ENCODE measurements at places on chromosomes 2 and 18.

- DNase-seq: no peak
Observed at GRCh38 chr2:64192664-64193105, 48.5 kb upstream of the PELI1 start.

DNA sequence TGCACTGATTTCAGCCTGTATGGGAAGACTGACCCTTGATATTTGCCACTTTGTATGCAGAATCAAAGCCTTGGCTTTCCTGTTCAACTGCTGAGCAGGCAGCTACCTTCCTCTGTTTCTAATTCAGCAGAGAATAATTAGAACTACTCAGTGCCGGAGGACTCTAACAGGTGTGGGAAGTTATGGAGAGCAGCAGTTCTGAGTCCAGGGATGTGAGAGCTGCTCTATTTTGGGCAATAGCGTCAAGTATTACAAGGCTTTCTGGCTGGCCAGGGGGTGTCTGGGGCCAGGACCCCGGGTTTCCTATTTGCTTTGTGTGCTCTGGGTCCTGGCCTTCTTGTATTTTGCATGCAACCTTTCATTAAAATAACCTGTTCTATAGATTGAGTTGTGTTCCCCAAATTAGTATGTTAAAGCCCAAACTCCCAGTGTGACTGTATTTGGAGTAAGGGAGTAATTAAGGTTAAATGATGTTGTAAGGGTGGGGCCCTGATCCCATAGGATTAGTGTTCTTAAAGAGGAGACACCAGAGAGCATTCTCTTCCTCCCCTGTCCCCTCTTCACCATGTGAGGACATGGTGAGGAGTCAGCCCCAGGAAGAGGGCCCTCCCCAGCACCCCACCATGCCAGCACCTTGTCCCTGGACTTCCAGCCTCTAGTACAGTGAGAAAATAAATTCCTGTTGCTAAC, 5.6 kb upstream of the NTSR2 start:
- no peak for DNase-seq

DNA sequence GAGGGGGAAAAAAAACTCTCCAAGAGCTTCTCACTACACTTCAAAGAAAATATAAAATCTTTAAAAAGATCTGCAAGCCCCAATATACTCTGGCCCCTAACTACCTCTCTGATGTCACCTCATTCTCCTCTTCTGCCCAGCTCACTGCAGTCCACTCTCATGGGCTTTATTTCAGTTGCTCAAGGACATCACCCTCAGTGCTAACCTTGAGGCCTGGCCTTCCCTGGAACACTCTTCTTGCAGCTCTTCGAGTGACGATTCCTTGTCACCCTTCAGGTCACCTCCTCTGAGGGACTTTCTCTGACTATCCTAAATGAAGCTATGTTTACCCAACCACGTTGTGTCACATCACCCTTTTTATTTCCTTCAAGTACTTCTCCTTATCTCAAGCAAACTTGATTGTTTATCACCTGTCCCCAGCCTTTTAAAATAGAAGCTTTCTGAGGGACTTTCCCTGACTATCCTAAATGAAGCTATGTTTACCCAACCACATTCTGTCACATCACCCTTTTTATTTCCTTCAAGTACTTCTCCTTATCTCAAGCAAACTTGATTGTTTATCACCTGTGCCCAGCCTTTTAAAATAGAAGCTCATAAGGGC, 10.4 kb downstream of the RTTN start:
- DNase-seq: no peak

DNA sequence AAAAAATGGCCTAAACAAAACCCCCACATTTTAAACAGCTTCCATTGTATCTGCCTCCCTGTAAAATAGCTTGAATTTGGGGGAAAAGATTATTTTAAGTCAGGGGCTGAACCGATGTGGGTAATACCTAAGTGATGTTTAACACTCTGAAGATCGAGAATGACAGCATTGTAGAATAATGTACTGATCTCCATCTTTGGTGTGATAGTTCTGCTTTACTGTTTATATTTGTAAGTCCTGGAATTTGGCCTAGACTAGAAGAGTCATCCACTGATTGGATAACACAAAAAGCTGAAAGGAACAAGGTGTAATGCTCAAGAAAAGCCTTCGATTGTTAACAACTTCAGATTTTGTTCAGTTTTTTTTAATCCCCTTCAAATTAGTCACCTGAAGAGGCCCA, 53.8 kb upstream of the CCDC68 start:
- no peak for DNase-seq

GRCh38 chr2:27741673-27742072, 29.8 kb upstream of the MRPL33 start:
- no peak for DNase-seq

DNA sequence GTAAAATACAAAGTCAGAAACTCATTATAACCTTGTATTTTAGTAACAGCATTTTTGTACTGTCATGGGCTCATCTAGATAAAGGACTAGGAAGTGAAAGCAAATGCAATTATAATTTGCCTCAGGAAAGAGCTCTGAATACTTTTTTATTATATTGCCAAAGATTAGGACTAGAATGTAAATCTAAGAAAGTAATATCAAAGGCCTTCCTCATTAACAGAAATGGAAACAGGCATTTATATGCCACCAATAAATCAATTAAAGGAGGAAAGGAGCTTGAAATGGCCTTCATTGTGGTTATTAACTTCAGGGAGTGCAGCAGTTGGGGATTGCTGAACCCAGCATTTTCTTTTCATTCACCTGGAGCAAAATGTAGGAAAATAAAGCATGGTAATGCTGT, 39.6 kb downstream of the DTNA start:
- DNase-seq: no peak

DNA sequence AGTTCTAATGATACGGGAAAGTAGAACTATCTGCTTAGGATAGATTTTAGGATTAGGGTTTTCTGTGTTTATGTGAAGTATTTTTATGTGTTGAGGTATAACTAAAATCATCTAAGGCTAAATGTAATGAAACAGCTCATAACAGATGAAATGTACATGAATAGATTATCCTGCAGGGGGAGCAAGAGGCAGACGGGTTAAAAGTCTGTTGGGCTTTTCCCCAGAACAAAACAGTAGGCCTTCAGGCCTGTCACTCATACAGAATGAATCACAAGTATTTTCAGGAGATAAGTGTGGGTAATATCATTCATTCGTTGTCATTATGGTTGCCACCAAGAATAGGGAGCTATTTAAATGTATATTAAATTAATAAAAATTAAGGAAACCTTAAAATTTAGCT, 107.9 kb upstream of the IL1R2 start:
- no peak for DNase-seq

GRCh38 chr2:196335221-196335634, 163.8 kb upstream of the STK17B start:
- DNase-seq: no peak

DNA sequence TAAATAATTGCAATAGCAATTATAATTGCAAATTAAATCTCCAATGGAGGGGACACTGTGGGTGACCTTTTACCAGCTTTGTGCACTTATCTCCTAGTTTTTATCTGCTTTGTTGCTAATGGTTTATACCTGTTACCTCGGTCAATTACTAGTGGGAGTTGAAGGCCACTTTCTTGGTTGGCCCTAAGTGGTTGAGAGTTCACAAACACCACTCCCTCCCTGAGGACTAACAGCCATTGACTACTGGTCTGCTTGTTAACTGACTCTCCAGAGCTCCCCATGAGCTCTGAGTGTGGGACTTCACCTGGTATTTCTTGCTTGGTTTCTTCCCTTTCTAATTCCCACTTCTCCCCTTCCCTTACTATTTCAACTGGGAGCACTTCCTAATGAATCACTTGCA, 27.2 kb downstream of the SERPINE2 start:
- DNase-seq: no peak

- DNase-seq: no peak
Observed at GRCh38 chr2:181467966-181468707, 11.0 kb downstream of the ITGA4 start.

- no peak for DNase-seq
Observed at GRCh38 chr2:223230352-223230751, 178.4 kb downstream of the KCNE4 start.

DNA sequence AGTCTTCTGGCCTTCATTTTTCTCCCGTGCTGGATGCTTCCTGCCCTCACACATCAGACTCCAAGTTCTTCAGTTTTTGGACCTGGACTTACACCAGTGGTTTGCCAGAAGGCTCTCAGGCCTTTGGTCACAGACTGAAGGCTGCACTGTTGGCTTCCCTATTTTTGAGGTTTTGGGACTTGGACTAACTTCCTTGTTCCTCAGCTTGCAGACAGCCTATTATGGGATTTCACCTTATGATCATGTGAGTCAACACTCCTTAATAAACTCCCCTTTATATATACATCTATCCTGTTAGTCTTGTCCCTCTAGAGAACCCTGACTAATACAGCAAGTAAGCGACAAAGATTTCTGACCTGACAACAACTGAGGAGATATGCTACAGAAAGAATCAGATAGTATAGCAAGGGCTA, 7.2 kb downstream of the CDC42EP3 start:
- no peak for DNase-seq

- DNase-seq: no peak
Observed at GRCh38 chr18:11369556-11369955, 220.2 kb upstream of the PIEZO2 start.

DNA sequence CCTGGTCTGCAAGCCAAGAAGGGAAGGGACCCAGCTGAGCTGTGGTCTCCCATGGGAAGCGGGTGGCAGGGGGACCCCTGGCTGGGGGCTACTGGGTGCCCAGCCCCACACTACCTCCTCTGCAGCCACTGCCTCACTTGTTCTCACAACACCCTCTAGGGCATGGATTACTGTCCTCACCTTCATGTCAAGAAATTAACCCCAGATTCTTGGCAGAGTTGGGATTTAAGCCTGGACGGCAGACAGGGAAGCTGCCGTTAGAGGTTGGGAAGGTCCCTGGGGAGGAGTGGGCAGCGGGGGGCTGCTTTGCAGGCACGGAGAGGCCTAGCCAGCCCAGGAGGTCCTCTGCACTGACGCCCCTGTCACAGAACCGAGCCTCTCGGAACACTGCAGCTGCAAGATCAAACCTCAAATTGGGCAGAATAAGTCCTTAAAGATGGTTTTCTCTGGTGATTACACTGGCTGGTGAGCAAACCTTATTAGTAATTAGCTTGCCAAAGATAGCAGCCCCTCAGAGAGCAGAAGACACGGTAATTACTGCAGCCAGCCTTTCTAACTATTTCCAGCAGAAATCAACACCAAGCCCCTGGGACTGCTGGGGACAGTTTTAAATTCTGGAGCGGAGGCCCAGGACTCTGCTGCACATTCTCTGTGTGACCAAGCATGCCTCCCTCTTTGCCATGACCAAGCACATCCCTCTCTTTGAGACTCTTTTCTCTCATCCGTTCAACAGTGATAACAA, 35.9 kb downstream of the KCNF1 start:
- DNase-seq: no peak

DNA sequence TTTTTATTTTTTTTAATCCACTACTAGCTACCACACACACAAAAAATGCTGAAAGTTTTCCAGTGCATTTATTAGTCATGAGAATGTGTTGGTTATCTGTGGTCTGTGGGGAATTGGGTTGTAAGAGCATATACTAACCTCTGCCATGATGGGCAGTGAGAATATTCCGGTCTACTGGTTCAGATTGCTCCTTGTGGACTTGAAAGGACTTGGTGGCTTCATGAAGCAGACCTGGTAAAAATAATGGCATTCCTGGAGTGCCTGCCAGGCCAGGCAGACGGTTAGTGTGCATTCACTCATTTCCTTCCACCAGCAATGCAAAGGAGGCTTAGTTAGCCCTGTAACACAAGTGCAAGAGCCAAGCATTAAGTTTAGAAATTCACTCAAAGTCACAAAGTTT, 150.8 kb downstream of the THSD7B start:
- no peak for DNase-seq
